ENCODE measurements at places on chromosomes 13 and 19.

DNA sequence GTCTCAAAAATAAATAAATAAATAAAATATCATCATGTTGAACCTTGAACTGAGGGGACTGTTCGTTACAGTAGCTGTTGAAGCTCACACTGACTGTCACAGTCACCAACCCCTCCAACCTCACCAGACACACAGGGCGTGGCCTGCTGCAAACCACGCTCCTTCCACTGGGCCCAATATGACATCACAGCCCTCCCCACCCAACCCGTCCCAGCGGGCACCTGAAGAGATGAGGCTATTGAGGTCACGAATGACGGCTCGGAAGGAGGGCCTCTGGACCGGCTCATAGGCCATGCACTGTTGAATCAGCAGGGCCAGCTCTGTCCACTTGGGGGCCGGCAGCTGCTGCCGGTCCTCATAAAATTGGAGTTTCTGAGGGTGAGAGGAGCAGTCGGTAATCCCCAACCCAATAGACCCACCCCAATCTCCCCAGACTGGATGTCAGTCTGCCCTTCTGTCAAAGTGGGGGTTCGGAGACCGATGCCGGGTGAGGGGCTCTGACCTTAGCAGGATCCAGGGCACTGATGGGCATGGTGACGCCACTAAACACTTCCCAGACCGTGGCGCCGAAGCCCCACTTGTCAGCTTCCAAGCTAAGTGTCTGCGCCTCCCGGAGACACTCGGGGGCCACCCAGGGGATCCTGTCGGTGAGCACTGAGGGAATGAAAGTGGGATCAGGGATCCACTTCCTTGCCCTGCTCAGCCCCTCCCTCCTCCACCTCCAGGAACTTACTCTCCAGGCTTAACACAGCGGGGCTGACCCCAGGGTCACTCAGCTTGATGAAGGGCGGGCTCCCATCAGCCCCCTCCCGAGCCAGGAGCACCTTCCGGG lies 13.2 kb downstream of the JAK3 start:
- no peak for DNase-seq

GRCh38 chr13:82330499-82330898 lies 1551.8 kb downstream of the SLITRK1 start:
- DNase-seq, result no peak

- no peak for DNase-seq
Measured at GRCh38 chr19:13090511-13091231, 12.0 kb downstream of the LYL1 start.

- no peak for DNase-seq
Measured at GRCh38 chr13:27172495-27172842, 858 bp upstream of the USP12 start.

DNA sequence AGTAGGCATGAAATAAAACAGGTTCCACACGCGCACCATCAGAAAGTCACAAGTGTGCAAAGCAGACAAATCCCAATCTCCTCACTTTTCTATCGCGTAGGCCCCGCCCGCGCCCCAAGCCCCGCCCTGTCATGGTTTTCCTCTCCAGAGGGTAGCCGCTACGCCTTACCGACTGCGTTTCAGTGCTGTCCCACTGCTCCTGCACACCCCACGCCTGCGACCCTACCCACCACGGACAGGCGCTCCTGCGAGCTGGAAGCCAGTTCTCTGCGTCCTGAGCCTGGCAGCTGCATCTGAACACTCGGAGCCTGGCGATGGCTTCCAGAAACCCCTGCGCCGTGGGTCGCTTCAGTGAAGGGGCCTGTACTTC lies 379 bp upstream of the ZNF470 start:
- DNase-seq, result peak; percentile 33
